ENCODE measurements at places on chromosomes 1 and 21.

DNA sequence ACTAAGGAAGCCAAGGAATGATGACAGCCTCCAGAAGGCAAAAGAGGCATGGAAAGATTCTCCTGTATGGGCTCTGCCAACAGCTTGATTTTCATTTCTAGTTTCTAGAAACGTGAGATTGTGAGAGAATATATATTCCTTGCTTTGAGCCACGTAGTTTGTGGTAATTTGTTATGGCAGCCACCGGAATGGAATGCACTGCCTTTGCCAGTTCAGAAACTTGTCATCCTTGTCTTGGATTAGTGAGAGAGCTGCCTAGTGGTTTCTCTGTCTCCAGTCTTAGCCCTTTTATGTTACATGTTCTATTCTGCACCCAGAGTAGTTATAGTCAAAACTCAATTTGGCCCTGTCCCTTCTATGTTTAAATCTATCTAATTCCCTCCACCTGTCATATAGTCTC, 216.0 kb upstream of the PTGFR start:
- no peak for DNase-seq

DNA sequence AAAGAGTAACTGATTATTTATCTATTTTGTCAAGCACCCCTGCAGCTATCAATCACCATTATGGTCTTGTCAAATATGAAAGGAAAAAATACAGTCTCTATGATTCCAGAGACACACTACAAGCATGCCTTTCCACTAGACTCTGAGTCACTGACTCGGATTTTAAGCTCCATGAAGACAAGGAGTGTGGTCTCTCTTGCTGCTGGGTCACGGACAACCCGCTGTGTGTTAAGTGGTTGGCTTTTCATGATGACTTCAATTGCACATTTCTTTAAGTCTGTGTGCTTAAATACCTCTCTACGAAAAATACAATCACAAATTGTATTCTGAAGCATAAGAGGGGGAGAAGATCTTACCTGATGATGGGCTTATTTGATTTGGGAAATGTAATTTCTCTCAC, 14.0 kb upstream of the GNG4 start:
- DNase-seq = no peak

DNA sequence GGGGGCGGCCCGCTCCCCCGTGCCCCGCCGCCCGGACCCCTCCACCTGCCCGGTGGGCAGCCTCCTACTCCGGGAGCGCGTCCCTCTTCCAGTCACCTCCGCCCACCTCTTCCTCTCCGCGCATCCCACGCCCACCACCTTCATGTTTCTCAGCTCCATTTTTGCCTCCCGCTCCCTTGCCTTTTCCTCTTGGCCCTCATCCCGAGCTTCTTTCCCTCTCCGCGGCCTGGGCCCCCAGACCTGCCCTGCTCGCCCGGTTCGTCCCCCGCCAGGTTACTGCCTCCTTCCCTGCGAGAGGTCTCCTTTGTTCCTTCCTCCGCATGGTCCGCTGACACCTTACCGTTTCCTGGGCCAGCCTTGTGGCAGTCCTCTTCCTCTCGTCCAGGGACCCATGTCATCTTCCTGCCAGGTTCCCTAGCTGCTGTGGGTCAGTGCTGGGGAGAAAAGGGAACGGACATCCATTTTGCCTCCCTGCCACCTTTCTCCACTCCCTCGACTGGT, 563 bp downstream of the QSOX1 start:
- DNase-seq = no peak

- DNase-seq = no peak
Measured at GRCh38 chr21:25560271-25560685, 47.0 kb downstream of the MRPL39 start.

GRCh38 chr1:164504749-164505148, 54.2 kb upstream of the PBX1 start:
- DNase-seq = no peak

DNA sequence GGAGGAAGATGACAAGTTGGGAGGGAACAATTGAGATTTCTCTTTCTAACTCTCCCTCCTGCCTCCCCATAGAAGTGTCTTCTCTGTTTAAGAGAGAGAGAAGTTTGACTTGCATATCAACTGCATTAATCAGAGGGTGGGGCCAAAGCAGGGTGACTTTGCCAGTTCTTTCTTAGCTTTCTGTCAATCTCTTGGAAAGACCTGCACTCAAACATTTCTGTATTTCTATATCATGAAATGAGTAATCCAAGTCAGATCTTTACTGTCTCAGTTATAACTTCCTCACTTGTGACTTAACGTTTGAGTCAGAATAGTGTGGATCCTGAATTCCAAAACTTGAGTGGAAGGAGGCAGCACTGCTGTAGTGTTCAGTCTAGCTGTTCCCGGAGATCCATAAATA, 180.8 kb upstream of the KCNK2 start:
- no peak for DNase-seq

DNA sequence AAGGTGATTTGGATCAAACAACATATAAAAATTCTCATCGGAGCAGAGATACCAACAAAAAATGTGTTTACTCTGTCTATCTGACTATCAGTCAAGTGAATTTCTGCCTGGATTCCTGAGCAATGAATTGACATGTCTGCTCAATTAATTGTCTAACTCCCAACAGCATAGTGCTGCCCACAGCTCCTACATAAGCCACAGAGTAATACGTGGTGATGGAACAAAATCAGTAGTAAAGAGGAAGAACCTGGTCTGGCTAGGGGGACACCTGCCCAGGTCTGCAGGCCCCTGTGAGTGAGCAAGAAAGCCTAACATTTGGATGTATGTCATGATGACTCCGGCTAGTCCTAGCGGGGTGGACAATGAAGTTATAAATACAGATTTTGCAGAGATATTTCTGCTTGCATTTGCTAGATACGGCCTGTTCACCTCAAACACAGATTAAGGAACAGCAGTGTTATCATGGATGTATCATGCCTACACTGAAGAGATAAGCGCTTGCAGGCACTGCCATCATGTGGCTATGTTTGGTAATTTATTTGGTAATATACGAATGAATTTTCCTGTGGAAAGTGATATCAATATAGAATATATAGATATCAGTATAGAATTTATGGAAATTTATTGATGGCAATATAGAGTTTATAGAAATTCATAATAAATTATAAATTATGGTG, 69.6 kb upstream of the LRRC8B start:
- DNase-seq = peak; percentile 52

GRCh38 chr1:35577071-35577998, 4.2 kb downstream of the TFAP2E start:
- no peak for DNase-seq

GRCh38 chr1:182909578-182909977, 43.4 kb downstream of the SHCBP1L start:
- peak; percentile 39 for DNase-seq

GRCh38 chr1:153698020-153698922, 19.8 kb downstream of the NPR1 start:
- DNase-seq = no peak

GRCh38 chr21:31092832-31093625, 54.8 kb upstream of the KRTAP19-8 start:
- no peak for DNase-seq

DNA sequence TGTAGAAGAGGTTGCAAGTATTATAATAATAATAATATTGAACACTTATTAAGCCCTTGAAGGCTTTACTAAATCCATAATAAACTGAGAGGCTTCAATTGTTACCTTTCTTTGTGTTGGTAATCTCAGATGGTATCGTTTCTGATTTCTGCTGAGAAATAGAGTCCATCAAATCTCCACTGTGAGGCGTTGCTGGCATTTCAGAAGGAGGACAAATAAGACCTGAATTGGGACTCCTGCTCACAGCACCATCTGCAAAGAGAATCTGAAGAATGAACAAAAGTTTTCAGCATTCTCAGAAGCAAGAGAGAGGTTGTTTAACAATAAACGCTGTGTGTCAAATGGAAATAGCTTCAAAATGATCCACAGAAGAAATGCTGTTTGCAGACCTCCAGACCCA, 93.7 kb downstream of the WDR3 start:
- no peak for DNase-seq

GRCh38 chr1:925561-926421, 2.1 kb downstream of the SAMD11 start:
- DNase-seq = no peak

DNA sequence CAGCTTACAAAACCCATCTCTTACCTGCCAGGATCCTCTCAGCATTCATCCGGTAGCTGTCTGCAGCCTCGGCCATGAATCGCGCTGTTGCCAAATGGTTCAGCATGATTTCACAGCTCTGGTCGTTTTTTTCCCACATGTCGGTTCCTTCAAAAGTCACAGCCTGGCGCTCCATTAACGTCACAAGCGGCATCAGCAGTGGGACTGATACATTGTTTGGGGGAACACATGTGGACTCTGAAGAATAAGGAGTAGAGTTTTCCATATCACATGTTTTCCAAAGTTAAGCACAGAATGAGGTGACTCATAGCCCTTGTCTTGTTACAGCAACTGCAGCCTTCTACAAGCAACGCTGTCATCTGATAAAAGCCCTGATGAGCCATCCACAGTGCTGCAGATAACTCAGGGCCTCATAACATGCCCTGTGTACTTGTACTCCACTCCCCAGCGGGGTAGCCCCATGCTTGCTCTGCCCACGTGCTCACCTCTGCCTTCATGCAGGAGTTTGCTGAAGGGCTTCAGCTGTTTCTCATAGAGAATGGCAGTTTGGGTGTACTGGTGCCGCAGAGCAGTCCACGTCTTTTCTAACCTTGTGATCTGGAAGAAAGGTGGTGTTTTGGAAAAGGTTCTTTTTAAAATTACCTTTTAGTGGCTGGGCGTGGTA, 114.2 kb downstream of the BCAR3 start:
- DNase-seq = no peak

DNA sequence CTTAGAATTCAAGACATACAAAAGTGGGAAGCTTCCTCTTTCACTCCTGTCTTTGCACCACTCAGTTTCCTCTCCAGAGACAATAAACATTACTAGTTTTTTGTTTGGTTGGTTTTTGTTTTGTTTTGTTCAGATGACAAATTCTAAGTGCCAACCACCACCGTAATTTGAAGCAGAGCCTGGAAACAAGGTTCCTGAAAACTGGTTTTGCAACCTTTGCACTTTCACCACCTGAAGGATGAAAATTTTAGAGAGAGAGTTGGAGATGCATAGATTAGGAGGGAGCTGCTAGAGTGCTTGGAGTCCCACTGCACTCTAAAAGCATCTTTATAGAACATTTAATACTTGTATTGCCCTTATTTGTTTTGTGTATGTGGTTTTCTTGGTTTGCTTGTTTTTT, 20.2 kb upstream of the MGST3 start:
- DNase-seq = no peak

DNA sequence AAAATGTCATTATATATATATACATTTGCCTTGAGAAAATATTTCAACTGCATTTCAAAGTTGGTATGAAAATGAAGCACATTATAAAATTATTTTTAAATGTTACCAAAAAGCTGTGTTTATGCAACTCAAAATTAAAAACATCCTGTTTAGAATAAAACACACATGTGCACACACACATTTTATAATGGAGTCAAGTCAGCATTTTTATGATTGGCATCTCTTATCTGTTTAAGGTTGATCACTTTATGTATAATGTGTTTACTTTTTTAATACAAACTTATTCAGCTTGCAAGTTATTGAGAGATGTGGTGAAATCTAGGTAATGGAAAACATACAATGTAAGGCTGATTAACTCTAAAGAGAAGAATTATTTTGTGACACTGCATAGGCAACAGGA, 80.4 kb downstream of the IFI44 start:
- DNase-seq = no peak

DNA sequence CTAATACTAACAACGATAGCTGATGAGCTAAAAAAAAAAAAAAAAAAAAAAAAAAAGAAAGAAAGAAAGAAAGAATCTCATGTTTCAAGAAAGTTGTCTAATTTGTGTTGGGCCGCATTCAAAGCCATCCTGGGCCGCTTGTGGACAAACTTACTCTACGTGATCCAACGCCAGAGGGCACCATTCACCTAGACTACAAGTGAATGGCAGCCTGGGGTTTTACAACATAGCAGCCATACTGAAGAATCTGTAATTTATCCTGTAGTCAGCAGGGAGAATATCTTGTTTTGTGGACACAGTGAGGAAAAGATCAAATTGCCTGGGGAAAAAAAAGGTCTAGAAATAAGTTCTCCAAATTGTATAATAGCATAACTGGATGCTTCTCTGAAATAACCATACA, 47.0 kb downstream of the CYP2J2 start:
- DNase-seq = peak; percentile 54

DNA sequence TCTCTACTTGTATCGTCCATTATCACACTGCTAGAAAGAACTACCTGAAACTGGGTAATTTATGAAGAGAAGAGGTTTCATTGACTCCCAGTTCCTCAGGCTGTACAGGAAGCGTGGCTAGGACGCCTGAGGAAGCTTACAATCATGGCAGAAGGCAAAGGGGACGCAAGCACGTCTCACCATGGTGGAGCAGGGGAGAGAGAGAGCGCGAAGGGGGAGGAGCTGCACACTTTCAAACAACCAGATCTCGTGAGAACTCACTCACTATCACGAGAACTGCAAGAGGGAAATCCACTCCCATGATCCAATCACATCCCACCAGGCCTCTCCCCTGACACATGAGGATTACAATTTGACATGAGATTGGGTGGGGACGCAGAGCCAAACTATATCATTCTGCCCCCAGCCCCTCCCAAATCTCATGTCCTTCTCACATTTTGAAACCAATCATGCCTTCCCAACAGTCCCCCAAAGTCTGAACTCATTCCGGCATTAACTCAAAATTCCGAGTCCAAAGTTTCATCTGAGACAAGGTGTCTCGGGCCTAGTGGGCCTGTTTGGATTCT, 8.0 kb downstream of the MMEL1 start:
- DNase-seq = no peak

DNA sequence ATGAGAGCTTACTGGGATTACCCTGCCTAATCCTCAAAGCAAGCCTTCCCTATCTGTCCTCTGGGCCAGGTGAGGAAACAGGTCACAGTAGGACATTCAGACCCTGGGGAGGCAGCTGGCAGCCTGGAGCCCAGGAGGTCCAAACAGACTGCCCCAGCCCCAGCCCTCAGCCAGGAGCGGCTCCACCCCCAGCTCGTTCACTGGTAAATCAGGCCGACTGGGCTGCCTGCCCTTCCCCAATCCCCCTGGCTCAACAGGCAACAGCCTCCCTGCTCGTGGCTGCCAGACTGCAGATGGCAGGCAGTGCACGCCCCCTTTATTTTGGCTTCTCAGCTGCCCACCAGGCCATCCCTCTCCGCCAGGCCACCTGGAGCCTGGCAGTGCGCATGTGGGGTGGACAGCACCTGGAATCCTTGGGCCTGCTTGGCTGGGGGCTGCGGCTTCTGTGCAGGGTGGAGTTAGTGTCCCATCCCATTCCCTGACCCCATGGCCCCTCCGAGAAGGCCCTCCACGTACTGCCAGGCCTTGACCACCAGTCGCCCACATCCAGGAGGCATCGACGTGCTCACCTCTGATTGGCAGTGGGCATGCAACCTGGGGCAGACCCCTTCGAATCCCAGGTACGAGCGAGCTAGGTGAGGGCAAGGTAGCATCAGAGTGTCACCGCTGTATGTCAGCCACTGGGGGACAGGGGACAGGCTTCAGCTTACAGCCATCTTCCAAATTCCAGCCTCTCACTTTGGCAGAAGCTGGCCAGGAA, 11.2 kb upstream of the ZNF670 start:
- no peak for DNase-seq

All from NCI-H510A (cell line).